ENCODE measurements at places on chromosomes 16 and 17.

GRCh38 chr17:28957992-28958355, 6.7 kb upstream of the PHF12 start:
- no peak for DNase-seq

DNA sequence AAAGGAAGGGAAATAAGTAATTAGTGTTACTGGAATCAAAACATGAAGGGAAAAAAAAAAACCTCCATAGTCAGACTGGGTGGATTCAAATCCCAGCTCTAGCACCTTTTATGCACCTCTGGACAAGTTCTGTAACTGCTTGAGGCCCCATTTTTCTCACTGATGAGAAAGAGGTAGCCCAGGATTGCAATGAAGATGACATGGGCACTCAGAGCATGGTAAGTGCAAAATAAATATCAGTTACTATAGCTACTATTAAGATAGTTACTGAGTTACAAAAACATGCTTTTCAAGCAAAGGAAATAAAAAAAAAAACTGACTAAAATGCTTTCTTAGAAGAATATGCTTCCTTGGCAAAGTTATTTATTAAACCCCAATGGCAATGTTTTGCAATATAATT, 58.8 kb downstream of the CEP95 start:
- no peak for DNase-seq

DNA sequence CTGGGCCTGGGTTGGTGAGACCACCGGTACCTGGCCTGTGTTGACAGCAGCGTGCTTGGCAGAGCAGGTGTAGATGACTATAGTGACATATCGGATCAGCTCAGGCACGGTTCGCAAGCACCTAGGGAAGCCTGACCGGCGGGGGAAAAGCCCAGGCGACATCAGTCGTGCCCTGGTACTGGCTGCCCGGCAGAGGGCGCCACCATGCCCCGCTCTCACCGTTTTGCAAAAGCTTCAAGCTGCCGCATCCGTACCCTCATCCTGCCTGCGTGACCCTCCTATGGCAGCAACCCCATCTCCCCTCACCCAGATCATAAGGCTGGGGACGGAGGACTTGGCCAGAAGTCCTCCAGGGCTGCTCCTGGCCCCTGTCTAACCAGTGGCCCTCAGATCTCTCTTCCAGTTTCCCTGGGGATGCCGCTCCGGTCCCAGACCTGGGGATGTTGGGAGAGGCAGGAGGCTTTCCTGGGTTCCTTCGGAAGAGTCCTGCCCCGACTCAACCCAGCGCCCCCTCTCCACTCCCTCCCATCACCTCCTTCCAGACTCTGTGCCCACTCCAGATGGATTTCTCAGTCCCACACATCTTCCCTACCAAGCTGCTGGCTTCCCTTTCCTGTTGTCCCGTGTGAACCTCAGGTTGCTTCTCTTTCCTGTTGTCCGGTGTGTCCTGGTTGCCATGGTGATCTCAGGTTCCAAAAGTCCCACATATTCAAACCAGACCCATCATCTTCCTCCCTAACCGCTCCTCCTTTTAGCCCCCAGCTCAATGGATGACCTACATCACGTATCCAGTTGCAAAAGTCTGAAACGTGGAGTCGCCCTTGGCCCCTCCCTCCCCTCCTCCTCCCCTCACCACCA, 13.7 kb downstream of the ALOX12B start:
- DNase-seq = peak; percentile 71

GRCh38 chr16:2333231-2333630, 7.3 kb downstream of the ABCA3 start:
- DNase-seq = no peak

DNA sequence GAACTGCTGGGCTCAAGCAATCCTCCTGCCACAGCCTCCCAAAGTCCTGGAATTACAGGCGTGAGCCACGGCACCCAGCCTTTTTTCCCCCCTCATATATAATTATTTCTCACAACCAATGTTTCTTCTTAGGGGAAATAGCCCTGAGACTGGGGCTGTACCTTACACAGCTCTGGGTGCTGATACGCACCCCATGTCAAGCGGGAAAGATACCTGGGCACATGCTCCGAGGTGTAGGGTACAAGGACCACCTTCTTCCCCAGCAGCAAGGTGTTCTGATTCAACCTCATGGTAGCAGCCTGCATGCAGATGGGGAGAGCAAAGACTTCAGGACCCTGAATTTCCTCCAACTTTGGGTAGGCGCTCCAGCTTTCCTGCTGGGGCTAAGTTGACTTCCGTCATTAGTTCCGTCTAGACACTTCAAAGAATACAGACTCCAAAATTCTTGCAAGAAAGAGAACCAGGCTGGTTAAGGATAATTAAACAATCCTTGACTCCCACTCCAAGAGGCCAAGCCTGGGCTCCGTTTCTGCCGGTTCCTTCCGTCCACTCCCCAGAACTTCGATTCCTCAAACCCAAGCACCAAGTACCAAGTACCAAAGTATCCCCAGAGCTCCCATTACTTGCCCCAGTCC, 619 bp downstream of the NAT9 start:
- no peak for DNase-seq

DNA sequence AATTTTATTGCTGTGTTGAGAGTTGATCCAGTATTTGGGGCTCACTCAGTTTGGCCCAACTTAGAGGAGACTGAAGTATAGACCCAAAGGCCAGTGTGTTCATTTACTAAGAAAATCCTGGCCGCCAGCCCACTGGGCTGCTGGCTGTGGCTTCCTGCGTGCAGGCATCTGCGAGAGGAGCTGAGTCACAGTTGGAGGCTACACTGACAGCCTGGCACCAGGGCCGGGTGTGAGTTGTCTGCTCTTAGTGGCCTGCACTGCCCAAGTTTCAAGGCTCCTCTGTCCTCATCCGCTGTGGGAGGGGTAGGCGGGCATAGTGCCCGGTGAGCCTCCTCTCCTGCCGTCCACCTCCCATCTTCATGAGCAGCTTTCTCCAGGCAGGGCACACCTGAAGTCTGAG, 54.2 kb downstream of the PLD6 start:
- peak; percentile 88 for DNase-seq

- no peak for DNase-seq
Measured at GRCh38 chr16:80323187-80323807, 217.5 kb upstream of the DYNLRB2 start.

GRCh38 chr16:70715860-70716357, 30.1 kb upstream of the MTSS2 start:
- DNase-seq = peak; percentile 59

DNA sequence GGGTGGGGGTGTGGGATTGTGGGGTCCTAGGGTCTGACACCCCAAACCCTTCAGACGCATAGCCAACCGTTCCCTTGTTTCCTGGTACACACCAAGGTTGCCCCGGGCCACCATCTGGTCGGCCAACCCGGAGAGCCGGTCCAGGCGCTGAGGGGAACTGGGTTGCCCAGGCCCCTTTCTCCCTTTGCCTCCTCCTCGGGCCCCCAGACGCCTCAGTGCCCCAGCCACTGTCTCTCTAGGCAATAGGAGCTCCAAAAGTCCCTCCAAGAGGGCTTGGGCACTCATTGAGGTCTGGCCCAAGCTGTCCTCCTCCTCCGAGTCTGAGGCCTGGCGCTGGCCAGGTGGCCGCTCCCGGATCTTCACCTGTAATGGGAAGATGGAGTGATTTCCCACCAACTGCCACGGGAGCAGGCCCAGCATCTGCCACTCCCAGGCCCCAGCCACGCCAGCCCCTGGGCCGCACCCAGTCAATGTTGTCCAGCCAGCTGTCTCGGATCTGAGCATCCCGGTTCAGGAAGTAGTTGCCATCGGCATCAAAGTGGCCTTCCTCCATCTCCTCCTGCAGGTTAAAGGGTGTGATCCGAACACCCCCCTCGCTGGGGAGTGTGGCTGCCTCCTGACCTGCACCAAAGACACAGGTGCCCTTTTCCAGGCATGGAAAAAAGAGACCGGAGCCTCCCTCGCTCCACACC, 1.5 kb downstream of the CD2BP2 start:
- no peak for DNase-seq

DNA sequence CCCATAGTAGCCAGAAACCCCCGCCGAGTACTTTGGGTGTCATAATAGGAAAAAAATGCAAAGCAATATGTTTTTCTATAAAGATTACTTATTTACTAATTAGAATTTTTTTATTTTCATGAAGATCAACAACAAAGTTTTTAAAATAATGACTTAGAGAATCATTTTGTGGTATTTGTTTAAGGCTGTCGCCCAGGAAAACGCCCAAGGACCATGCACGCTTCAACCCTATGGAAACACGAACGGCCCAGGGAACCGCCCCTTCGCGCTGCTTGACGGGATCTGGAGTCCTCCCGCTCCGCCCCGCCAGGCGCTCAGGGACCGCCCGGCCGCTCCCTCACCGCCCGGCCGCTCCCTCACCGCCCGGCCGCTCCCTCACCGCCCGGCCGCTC, 408 bp upstream of the KPNA2 start:
- DNase-seq = no peak

DNA sequence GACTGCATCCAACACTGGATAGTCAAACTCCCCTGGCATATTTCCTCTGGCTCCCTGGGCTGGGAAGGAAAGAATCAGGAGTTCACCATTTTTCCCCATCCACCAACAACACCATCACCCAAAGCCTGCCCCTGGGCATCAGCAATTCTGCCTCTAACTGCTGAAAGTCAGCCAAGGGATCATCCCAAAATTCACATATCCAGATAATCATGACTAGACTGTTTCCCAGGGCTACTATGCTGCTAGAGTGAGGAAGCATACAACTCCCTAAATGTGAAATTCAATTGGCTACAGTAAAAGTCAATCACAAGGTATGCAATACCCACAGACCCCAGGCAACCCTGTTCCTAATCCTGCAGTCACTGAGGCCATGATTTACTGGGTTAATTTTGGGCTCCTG, 230.6 kb downstream of the C16orf95 start:
- peak; percentile 40 for DNase-seq

GRCh38 chr16:555528-556473, 4.4 kb upstream of the PRR35 start:
- DNase-seq = no peak

GRCh38 chr17:63306855-63307254, 139.3 kb downstream of the CYB561 start:
- DNase-seq = no peak
